ENCODE measurements at places on chromosomes 5 and 9.

DNA sequence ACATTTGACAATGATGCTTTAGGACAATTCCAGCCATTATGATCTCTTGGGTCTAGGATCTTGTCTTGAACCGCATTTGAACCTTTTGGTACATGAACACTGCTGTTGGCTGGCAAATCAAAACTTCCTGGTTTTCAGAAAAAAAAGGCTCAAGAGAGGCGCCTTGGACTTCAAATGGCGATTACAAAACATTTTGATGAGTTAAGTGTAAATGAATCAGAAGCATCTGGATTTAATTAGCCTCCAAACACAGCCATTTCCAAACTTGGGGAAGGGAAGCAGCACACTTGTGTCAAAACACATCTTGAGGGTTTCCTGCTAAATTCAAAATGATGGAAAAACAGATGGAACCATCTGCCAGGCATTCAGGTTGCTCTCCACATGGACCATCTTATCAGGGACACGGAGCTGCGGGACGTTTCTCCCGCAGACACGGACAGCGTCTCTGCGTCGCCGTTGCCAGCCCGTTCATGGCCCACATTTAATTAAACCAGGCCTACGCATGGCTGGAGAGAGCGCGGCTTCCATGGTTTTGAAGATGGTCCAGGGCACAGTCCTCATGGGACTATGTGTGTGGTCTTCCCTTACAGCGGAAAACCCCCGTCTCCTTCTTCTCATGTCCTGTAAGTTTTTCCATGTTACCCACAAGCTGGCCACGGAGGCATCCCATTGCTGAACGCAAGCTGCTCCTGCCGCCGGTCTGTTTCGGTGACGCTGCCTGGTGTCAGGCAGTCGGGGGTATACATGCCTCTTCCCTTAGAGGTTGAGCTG lies 55.8 kb upstream of the PTCH1 start:
- no peak for DNase-seq

GRCh38 chr5:91179018-91179417 lies 204.1 kb downstream of the ARRDC3 start:
- DNase-seq: no peak

- DNase-seq: no peak
These were observed 335.8 kb upstream of the ACTBL2 start for GRCh38 chr5:57818397-57818796.

GRCh38 chr9:113274474-113275156 lies 757 bp downstream of the CDC26 start:
- DNase-seq: peak; percentile 48

DNA sequence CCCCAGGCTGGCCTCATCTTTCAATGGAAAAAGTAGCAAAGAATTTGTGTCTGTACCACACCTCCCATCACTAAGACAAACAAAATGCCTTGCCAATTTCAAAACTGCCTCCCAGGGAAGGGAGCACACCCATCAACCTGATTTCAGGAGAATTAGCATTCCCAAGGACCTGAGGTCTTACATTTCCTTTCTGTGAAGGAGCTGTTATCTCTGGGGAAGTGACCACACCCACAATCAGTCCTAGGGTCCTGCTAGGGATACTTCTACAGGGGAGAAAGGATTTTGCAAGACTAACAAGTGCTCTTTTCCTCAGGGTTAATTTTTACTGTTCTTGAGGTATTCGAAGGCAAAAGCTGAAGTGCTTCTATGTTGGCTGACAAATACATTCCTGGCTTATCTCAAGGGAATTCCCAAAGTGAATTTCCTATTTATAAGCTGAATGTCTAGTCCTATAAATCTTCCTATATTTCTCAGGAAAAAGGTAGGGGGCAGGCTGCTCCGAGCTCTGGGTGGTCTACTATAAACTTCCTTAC lies 97.4 kb upstream of the ITGA1 start:
- DNase-seq: no peak

GRCh38 chr5:180136630-180137381 lies 65.2 kb upstream of the RNF130 start:
- no peak for DNase-seq

GRCh38 chr5:161030229-161030628 lies 178.2 kb upstream of the ATP10B start:
- DNase-seq: no peak

GRCh38 chr5:176530983-176531901 lies 6.0 kb downstream of the RNF44 start:
- DNase-seq: no peak

Data from HTR-8/SVneo (cell line).